ENCODE measurements at places on chromosomes 4 and X.

DNA sequence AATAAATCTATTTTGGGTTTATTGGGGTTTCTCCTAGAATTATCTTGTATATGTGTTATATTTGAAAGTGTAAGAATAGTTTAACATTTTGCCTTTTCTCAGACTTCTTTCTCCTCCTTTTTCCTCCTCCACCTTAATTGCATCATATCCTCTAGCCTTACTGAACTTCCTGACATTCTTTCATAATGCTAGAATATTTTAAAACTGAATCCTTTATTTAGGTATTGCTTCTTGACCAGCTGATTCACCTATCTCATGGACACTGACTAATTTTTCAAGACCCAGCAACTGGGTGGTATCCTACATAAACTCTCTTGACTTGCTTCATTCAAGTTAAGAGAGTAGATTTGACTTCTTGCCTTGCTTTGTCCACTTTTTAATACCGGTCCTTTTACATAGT, 1508.9 kb downstream of the STIM2 start:
- DNase-seq = no peak

GRCh38 chr4:1251773-1252066, 2.8 kb upstream of the CTBP1 start:
- no peak for DNase-seq

GRCh38 chrX:119755981-119756533, 2.3 kb upstream of the SOWAHD start:
- no peak for DNase-seq

DNA sequence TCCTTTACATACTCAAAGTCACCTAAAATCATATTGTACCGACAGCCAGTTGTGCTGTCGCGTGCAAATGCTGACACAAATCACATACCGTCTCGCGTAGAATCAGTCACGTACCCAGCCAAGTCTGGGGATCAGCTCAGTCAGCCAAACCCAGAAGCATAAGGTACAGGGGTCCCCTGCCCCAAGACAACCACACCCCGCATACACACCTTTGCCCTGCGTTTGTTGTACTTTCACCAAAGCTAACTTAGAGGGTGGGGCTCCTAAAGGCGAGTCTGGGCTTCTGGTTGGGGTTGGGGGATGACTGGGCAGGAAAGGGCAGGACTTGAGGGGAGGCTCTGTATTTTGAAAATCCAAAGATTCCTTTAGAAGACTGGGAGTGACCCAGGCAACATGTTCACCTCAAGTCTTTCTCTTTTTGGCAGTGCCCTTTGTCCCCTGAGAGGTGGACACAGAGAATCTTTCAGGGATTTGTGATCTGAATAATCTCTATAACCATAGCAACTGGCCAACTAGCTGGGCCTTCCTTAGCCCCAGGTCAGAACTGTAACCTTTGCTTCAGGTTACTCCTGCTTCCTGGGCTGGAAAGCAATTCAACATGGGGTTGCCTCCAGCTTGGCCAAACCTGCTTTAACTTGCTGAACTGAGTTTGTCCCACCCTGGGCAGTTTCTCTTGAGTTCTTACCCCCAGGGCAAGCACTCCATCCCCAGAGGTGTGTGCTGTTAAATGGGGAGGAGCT, 992 bp downstream of the GDPD2 start:
- no peak for DNase-seq

- no peak for DNase-seq
These were observed 30.3 kb upstream of the MAP3K15 start for GRCh38 chrX:19545651-19546050.

GRCh38 chr4:98170035-98170434, 26.8 kb upstream of the STPG2 start:
- no peak for DNase-seq

DNA sequence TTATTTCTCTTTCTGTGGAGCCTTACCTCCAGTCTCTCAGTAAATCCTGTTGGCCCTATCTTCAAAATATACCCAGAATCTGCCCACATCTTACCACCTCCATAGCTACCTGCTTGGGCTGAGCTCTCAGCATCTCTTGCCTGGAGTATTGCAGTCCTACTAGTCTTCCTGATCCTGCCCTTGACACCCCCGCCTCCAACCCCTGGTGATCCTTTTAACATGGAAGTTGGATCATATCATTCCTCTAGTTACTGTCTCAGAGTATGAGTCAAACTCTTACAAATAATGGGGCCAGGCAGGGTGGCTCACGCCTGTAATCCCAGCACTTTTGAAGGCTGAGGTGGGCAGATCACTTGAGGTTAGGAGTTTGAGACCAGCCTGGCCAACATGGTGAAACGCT, 43.1 kb upstream of the SETD7 start:
- no peak for DNase-seq

GRCh38 chr4:167541286-167541685, 307.0 kb upstream of the SPOCK3 start:
- DNase-seq = no peak

DNA sequence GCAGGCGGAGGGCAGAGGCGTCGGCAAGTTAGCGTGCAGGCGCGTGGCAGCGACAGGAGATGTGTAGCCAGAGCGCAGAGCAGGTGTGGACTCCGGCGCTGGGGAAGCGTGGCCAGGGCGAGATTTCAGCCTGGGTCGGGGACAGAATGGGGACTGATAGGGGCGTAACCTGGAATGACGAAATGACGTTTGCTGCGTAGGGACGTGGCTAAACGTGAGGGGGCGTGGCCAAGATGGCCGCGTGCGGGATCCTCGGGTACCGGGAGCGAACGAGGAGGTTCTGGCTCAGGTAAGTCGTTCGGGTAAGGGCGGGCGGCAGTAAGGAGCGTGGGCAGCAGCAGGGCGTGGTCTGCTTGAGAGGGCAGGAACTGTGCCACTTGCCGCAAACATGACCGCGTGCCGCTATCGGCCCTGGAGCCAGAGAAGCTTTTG, 10.9 kb upstream of the CLTRN start:
- DNase-seq = no peak

DNA sequence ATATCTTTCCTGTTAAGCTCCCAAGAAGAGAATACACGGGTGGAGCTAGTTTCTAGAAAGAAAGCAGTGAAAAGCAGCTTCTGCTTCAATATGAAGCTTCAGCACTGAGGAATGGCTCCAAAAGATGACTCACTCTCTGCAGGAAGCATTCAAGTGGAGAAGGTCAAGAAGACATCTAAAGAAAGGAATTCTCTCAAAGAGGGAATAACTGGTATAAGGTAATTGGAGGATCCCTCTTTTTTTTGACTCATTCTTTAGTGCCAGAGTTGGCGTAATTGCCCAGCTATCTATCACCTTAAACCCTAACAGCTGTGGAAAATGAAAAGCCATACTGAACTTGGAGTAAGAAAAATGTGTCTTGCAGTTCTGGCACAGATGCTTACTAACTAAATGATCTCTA, 3.5 kb downstream of the EDA2R start:
- DNase-seq = no peak

DNA sequence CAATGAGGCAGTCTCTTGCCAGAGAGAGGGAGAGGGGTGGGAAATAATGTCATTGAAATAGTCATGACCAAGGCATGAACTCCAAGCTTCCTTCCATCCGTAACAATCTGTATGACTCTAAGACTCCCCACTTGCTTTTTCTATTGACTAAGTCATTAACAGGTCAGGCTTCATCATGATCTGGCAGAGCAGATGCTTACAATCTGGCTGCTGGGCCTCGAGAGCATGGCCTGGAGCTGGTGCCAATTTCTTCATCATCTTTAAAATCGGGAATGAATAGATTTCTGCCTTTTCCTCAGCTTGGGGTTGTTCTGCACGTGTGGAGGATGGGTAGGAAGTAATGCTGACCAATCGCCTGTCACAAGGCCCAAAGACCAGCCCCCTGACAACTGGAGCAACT, 280.6 kb upstream of the CLNK start:
- DNase-seq = no peak

DNA sequence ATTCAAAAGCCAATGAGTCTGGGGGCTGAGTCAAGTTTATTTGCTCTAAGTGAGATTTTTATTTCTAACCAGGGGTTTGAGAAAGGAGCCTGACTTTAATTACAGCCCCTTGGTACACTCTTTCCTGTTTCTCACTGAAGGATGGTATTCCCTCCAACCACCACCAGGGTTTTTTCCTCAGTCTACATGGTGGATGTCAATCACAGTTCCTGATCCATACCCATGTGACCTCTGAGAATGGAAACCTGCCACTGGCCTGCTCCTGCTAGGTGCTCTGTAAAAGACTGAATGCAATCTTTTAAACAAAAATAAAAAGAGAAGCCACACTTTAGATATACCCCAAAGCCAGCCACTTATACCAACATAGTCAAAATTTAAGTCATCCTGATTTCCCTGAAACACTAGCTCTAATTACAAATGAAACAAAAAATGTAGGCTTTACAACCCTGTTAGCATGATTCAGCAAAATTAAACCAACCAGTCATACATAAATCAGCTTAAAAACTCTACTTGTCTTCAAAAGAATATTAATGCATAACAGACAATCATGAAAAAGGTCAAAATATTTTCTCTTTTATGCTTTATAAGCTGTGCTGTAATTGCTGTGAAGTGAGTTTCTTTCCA, 112.1 kb upstream of the NWD2 start:
- no peak for DNase-seq

DNA sequence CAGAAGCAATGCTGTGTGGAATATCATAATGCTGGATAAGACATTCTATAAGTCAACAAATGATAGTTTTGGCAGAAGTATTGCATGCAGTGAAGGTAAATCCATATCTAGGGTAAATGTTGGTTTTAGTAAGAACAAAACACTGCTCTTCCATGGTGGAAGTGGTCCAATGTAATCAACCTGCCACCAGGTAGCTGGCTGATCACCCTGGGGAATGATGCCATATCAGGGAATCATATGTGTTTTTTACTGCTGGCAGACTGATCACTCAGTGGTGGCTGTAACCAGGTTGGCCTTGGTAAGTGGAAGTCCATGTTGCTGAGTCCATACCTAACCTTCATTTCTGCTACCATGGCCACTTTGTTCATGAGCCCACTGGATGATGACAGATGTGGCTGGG, 74.0 kb upstream of the CENPE start:
- DNase-seq = no peak

GRCh38 chr4:85615952-85616351, 141.0 kb downstream of the ARHGAP24 start:
- no peak for DNase-seq

DNA sequence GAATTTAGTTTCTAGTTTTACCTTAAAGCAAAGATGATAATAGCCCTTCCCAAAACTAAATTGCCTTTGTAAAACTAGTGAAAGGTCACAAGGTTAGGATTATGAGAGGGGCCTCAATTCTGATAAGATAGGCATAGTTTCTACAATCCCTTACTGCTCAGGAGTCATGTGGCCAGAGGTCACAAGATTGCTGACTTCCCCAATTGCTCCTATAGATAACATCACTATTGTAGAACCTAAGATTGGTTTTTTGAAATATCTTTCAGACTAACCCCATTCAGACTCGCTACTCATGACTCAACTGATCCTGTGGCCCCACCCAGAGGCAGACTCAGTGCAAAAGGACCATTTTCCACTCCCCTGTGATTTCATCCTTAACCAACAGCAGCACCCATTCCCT, 70.3 kb downstream of the SCD5 start:
- no peak for DNase-seq

GRCh38 chrX:47198026-47198686, 4.5 kb downstream of the UBA1 start:
- no peak for DNase-seq

GRCh38 chr4:142473960-142474338, 372.2 kb downstream of the INPP4B start:
- no peak for DNase-seq

DNA sequence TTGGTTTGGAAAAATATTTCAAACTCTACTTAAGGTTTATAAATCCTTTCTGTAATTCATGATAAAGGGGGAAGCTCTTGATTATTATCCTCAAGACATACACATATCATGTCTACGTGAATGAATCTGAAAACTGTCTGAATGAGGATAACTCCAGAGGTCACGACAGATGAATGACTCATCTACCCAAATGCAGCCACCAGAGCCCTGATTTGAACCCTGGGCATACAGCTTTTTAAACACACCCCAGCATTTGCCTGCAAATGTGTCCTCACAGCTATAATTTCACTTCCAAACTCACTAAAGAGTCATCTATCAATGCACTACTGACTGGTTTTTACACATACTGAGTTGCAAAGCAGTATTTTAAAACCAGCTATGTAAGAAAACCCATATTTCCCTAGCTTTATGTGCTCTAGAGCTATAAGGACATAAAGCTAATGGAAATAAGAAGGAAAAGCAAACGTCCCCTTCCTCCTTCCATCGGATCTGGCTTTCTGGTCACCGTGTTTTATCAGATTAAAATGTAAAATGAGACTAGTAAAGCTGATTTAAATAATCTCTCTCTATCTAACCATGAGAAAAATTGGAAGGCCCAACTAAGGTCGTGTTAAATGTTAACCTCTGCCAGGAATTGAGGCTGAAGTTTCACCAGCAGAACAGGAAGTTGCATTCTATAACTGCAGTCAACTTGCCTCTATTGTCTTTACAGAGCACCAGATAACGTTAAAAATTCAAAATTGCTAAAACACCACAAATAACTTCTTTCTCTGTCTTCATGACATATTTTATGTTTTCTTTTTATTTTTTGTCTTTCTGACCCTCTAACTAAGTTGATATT, 63.1 kb upstream of the SPP1 start:
- DNase-seq = no peak

- no peak for DNase-seq
These were observed 394.8 kb downstream of the CFAP47 start for GRCh38 chrX:36314303-36314702.

DNA sequence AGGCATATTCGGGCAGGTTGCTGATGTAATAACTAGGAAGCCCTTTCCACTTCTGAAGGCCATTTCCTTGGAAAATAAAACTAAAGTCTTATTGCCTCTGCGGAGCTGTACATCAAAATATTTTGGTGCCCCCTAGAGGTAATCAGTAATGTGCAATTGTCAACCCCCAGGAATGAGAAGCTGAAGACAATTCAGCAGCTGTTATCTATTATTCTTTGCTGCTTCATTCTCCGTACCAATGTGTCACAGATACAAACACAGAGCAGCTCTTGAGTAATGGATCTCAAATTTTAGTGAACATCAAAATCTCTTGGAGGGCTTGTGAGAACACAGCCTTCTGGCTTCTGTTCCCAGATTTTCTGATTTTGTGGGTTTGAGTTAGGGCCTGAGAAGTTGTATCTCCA, 3.5 kb upstream of the SLIT2 start:
- no peak for DNase-seq

DNA sequence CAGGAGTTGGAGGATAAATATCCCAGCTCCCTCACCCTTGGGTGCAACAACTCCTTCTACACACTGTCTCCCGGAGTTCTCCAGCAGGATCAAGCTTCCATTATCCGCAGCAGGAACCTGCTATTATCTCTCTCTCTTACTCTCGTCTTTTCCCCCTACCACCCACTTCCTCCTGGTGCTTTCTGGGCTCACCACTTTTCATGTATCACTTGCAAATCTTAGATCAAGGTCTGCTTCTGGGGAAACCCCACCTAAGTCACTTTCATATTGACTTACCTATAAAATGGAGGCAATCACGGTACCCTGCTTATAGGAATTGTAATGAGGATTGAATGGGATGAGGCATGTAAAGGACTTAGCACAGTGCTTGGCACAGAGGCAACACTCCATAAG, 589.5 kb downstream of the BCOR start:
- no peak for DNase-seq

DNA sequence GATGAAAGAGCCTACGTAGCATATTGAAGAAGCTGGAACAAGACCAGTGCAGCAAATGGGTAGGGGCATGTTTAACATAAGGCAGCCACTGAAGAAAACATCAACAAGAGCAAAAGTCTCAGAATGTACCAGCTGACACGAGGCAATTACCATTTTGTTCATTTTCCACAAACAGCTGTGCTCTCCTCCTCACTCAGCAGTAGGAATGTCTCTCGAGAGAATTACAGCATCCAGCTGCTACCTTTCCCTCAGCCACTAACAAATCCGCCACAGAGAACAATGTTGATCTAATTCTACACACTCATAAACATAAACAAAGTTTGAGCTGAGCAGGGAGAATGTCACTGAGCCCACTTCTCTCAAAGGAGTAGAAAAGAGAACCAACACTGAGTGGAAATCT, 68.0 kb downstream of the OPHN1 start:
- DNase-seq = no peak

Data from KG1 (cell line).